ENCODE measurements at places on chromosomes 7 and 10.

DNA sequence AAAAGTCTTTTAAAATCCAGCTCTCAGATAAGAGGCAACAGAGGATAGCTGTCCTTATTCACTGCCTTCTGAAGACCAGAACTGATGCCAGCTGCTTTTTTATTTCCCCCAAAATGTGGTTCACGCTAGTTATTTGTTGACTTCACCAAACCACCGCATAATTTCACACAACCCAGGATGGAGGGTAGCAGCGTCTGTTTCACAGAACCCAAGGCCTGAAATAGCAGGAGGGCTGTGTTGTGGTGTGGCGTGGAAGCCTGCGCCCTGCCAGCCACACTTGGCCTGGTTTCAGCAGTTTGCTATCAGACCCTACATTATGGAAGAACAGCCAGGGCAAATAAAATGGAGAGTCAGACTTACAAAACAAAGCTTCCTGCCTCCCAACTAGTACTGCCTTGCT, 155.4 kb downstream of the DYNC1I1 start:
- ATAC-seq, result no peak

DNA sequence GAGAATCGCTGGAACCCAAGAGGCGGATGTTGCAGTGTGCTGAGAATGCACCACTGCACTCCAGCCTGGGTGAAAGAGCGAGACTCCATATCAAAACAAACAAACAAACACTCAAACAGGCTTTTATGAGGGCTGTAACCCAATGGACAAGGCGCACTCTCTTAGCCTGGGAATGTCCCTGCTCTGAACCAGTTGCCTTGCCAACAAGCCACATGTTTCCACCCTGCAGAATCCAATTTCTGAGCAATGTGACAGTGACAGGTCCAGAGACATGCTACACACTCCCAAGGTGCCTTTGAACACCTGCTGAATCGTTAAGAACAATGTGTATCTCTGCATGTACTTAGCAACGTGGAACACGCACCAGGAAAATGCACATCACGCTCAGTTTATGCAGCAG, 186.8 kb upstream of the AUTS2 start:
- no peak for ATAC-seq

DNA sequence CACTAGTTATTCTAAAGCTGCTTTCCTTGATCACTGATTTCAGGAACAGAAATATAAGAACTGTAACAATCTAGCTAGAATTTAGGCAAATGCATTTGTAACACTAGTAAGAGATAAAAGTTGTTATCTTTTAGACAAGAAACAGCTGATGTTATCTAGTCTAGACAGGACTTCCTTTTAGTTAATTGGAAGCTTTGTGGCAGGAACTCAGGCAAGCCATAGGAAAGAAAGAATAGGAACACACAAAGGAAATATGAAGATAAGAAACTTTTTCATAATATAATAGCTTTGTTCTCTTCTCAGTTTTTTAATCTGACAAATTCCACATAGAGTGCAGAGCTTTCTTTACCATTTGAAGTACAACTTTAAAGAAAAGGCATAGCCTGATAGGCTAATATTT, 59.0 kb upstream of the AGR3 start:
- ATAC-seq, result no peak

DNA sequence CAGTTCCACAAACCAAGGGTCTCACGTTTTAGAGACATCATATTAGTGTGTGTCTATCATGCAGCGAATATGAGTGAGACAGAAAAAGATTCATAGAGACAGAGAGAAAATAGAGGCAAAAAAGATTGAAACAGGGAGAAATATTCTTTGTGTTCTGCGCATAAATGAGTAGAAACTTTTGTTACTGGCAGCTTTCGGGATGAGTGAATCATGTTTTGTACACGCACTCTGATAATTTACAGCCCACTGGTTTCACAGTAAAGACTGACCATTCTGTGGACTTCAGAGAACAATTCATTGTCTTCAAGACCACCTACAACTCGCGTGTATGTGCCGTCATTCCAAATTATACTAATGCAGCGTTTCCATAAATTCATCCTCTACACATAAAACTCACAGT, 60.2 kb downstream of the NRCAM start:
- ATAC-seq, result no peak

GRCh38 chr7:117800406-117800805, 72.8 kb downstream of the CTTNBP2 start:
- ATAC-seq, result no peak

DNA sequence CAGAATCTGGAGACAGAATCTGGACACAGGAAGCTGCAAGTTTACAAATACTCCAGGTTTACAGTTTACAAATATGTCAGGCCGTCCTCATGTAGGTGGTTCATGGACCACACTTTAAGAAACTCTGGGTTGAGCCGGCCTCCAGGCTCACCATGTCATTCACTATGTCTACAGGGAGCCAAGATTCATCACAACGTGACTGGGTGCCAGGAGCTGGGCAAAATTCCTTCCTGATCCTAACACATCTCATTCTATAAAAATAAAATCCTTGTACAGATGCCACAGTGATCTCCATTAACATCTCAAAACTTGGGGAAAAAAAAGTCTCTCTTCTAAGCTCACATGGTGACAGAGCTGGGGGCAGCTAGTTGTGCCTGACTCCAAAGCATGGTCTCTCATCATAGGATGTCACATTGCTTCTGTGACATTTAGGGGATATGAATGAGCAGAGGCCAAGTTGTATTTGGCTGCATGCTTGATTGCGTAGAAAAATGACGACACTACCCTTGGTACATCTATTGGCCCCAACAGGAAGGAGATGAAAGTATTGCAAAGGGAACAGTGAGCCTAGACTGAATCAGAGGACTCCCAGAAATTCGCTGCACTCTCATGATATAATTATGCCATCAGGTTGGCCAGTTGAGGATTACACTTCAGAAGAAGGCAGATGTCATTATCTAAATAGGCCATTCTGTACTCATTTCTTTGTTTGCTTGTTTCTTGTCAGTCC, 35.9 kb downstream of the MTURN start:
- ATAC-seq, result no peak

DNA sequence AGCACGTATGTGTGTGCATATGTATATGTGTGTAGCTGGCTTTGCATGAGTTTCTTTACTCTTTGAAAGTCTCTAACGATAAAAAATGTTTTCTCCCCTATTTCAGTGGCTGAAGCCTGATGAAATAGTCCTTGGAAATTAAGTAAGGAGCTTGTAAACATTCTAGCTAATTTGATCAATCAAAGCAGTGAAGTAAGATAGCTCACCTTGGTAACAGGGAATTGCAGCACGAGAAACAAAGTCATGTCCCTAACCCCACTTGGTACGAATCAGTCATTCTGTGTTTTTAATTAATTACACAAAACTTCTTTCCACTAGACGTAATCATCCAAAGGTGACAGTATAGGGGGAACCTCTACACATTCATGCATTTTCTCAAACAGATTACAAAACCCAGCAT, 41.5 kb downstream of the GPR37 start:
- no peak for ATAC-seq

- no peak for ATAC-seq
Observed at GRCh38 chr10:58293989-58294388, 25.0 kb downstream of the CISD1 start.

- ATAC-seq, result no peak
Observed at GRCh38 chr10:32972929-32973328, 14.9 kb upstream of the ITGB1 start.

DNA sequence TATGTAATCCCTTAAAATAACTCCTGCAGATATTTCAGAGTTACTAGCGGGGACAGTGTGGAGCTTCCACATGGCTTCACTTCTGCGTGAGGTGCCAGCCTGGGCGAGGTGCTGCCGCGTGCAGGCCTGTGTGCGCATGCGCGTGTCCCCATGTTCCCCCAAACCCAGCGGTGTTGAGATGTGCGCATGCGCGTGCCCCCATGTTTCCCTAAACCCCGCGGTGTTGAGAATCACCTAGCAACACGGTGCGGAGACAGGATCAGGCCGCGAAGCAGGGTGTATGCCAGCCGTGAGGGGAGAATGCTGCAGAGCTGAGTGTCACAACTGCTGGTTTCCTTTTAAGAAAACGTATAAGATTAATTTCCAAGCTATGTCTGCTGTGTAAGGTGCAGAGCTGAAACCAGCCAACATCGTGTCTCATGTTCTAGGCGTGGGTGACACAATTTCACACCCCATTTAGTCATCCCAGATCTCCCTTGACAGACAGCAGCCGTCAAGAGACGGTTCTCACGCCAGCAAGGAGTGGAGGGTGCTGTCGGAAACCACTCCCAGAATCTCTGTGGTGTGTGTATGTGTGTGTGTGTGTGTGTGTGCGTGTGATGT, 71.9 kb upstream of the ADARB2 start:
- ATAC-seq, result no peak

DNA sequence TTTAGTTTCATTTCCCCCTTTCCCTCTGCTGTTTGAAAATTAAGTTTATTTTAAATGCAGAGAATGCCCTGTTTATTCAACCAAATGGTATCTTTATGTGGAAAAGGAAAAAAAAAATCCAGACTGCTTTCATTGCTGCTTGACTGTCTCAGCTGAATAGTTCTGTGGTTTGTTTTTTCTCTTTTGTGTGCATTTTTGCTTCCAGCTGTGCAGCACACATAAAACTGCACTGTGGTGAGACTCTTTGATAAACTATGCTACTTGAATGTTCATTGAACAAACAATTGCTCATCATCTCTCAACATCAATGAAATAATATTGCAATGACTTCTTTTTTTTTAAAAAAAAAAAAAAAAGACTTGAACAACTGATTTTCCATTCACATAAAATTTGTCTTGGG, 78.6 kb upstream of the GLI3 start:
- no peak for ATAC-seq

GRCh38 chr7:46848944-46849343, 733.0 kb downstream of the TNS3 start:
- ATAC-seq, result no peak

DNA sequence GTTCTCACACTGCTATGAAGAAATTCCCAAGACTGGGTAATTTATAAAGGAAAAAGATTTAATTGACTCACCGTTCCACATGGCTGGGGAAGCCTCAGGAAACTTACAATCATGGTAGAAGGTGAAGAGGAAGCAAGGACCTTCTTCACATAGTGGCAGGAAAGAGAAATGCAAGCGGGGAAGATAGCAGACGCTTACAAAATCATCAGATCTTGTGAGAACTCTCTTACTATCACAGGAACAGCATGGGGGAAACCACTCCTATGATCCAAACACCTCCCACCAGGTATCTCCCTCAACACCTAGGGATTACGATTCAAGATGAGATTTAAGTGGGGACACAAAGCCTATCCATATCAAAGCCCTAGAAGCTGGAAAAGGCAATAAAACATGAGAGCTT, 130.8 kb downstream of the MDFIC start:
- no peak for ATAC-seq
